Muscle of leg (tissue), 16 donors: ENCODE measurements at places on chromosomes 1 and 21. TPM values are rescaled to one million over a fixed set of nuclear protein-coding genes. Genes with fewer than 3 reads are reported as not detected.
A peak's percentile ranks its signal among the peaks of the same experiment; 100 is the strongest.

DNA sequence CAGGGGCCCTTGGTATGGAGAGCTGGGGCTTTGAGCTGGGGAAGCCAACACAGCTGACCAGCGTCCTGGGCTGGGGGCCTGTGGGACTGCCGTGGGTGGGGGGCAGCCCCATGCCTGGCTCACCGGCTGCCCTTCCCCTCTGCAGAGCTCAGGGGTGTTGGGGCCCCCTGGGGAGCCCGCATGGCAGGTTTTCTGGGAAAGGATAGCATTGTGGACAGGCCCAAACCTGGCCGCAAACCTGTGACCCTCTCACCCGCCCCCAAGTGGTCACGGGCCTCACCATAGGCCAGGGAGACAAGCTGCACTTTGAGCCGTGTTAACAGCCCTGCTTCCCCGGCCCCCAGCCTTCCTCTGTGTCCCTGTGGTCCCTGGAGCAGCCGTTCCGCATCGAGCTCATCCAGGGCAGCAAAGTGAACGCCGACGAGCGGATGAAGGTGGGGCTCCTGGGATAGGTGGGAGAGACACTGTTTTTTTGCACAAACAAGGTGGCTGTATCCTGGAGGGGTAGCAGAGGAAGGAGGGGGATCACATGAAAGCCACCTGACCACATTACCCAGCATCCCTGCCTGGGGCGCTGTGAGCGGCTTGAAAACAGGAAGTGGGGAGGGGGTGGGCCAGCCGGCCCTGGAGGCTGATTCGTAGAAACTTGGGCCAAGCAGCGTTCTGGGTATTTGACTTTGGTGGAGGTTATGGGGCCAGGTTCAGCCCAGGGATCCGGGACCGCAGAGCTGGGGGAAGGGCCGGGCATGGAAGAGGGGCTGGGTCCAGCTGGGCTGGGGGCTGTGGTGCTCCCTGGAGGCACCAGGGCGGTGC lies 65.9 kb downstream of the PIK3CD start:
- no peak overlapping the region for H3K27ac ChIP-seq
- DNase-seq: peak; percentile 82
- H3K36me3 ChIP-seq: peaks cover 2% of the 10 kb centered on the region
- peak overlapping the region; percentile 23 for H3K4me3 ChIP-seq
- H3K4me1 ChIP-seq: peaks cover 14% of the 10 kb centered on the region

GRCh38 chr1:39115271-39116110 lies 89.0 kb upstream of the MACF1 start:
- H3K27me3 ChIP-seq: no peaks in the 10 kb centered on the region
- H3K4me3 ChIP-seq: no peak overlapping the region
- H3K4me1 ChIP-seq: peaks cover 5% of the 10 kb centered on the region
- DNase-seq: no peak

DNA sequence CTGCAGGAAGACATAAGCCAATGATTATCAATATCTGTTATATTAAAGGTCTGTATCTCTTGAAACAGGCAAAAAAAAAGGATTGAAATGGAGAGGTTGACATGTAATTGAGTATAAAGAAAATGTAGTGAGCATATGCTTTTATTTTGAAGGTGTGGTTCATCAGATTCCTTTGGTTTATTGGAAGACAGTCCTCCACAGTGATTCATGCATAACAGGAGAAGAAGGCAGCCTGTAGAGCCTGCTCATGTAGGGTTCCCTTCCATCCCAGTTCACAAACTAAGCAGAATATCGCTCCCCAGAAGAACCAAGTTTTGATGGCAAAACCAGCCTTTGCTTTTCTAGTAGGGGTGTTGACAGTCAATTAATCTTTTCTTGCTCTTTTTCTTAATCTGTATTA lies 1016.8 kb upstream of the ADGRL4 start:
- H3K4me3 ChIP-seq: no peak overlapping the region
- H3K27ac ChIP-seq: no peak overlapping the region
- no peak for DNase-seq

DNA sequence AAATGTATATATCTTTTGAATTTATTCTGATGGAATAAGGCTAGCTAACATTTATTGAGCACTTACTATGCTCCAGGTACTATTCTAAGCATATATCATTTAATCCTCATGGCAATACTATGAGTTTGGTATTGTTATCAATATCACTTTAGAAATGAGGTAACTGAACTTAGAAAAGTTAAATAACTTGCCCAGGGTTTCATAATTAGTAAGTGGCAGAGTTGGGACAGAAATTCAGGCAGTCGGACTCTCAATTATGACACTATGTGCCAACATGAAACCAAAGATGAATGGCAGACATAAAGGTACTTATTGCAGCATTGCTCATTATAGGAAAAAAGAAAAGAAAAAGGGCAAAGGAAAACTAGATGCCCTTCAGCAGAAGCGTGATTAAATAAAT lies 48.2 kb downstream of the RAB3GAP2 start:
- H3K36me3 ChIP-seq: no peaks in the 10 kb centered on the region
- H3K4me3 ChIP-seq: no peak overlapping the region
- H3K4me1 ChIP-seq: no peaks in the 10 kb centered on the region
- no peak overlapping the region for H3K27ac ChIP-seq
- H3K27me3 ChIP-seq: no peaks in the 10 kb centered on the region
- DNase-seq: no peak

DNA sequence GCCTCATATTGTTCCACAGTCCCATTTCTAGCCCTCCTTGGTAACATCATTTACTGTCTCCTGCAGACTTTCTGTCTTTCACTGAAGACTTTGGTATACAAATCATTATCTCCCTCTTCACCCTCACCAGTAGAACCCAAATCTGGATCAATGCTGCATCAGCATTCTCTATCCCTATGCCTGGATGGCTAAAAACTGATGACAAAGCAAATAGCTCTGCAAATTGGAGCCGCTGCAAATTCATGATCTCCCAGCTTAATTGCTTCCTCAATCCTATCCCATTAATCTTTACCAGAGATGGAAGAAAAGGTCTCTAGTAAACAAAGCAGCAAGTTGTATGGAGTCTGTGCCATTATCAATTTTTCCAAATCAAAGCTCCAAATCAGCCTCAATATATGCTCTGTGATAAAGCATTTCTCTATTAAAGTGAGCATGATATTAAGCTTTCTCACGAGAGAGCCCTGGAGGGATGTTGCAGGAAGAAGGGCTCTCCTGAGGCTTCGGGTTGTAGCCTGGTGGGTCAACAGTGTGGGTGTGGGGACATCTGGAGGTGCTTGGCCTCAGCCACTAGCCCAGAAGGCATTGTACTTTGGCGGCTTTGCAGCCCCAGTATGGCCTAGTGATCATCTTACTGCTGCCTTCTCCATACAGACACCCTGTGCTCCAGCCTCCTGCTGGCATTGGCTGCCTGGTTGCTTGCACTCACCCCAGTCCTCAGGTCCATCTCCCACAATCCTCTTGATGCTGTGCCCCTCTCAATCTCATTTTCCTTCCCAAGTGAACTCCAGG lies 46.2 kb upstream of the COL24A1 start:
- peaks cover 2% of the 10 kb centered on the region for H3K4me1 ChIP-seq
- H3K27me3 ChIP-seq: no peaks in the 10 kb centered on the region
- H3K4me3 ChIP-seq: no peak overlapping the region
- no peak for DNase-seq
- no peak overlapping the region for H3K27ac ChIP-seq
- no peaks in the 10 kb centered on the region for H3K36me3 ChIP-seq

Gene C1QA
- 55.0 TPM for total RNA-seq

Gene RYR2
- 2.3 TPM for total RNA-seq

- no peak for DNase-seq
- H3K4me1 ChIP-seq: peaks cover 15% of the 10 kb centered on the region
- H3K36me3 ChIP-seq: peaks cover 5% of the 10 kb centered on the region
- H3K27ac ChIP-seq: no peak overlapping the region
- H3K4me3 ChIP-seq: no peak overlapping the region
- H3K27me3 ChIP-seq: peaks cover 85% of the 10 kb centered on the region
Measured at GRCh38 chr1:26046246-26047095, 553 bp upstream of the SLC30A2 start.

- H3K27ac ChIP-seq: no peak overlapping the region
- no peaks in the 10 kb centered on the region for H3K36me3 ChIP-seq
- peaks cover 3% of the 10 kb centered on the region for H3K4me1 ChIP-seq
- DNase-seq: no peak
Measured at GRCh38 chr1:40391688-40392145, 18.2 kb downstream of the SMAP2 start.

DNA sequence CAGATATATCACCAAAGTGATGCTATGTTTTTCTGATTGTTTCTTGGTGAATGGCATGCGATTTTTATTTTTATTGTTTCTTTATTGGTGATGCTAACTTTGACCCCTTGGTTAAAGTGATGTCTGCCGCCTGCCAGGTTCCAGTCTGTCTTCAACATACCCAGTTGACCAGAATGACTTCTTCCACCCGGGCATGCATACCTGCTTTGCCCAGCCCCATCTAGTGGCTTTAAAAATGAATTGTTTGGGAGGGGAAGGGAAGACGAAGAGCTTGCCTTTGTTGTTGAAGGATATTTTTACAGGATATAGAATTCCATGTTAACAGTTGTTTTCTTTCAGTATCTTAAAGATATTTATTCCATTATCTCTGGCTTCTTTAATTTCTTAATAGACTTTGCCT lies 65.1 kb downstream of the ATG4C start:
- no peak overlapping the region for H3K27ac ChIP-seq
- no peaks in the 10 kb centered on the region for H3K27me3 ChIP-seq
- peaks cover 5% of the 10 kb centered on the region for H3K36me3 ChIP-seq
- no peak for DNase-seq
- no peaks in the 10 kb centered on the region for H3K4me1 ChIP-seq

DNA sequence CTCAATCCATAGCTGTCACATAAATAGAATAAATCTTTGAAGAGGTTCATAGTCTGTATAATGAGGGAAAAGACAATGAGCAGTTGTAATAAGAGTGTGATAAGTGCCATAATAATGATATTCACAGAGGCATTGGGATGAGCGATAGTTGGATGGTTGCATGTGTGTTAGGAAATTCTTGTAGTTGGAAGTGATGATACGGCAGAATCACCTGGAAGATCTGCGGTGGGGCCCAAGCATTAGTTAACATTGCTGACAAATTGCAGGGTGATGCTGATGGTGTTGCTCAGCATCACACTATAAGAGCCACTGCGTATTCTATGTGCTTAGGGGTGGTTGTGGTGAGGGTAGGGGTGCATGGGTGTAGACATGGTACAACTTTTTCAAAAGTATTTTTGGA lies 41.1 kb downstream of the ADGRL2 start:
- no peaks in the 10 kb centered on the region for H3K27me3 ChIP-seq
- H3K27ac ChIP-seq: no peak overlapping the region
- DNase-seq: no peak
- peaks cover 4% of the 10 kb centered on the region for H3K36me3 ChIP-seq
- no peaks in the 10 kb centered on the region for H3K4me1 ChIP-seq

- H3K4me3 ChIP-seq: no peak overlapping the region
- no peak for DNase-seq
- H3K36me3 ChIP-seq: peaks cover 63% of the 10 kb centered on the region
- peak overlapping the region; percentile 79 for H3K27ac ChIP-seq
- H3K27me3 ChIP-seq: no peaks in the 10 kb centered on the region
Measured at GRCh38 chr1:3822421-3822820, 26.1 kb upstream of the LRRC47 start.

DNA sequence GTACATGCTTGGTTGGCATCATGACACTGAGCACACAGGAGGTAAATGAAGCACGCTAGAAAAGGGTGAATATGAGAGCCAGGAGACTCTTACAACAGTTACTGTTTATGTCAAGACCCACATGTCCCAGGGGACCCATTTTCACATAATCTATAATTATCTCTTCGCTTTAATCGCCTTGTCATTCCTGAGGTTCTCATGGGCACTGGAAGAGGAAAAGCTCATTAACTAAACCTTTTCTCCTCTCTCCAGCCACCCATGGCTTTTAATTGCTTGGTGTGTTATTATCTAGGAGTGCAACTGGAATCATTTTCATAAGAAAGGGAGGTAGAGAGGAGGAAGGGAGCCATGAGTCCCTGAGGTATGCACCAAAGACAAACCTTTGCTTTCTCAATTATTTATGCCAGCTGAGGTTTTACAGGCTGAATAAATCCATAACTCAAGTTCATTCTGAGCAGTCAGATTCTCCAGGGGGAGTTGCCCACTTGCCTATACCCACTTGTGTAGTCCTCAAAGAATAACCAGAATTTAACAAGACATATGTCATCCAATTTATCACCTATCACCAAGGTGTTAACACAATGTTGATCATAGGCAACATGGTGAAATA lies 77.4 kb downstream of the ACBD6 start:
- no peaks in the 10 kb centered on the region for H3K27me3 ChIP-seq
- no peak overlapping the region for H3K27ac ChIP-seq
- no peaks in the 10 kb centered on the region for H3K4me1 ChIP-seq
- no peaks in the 10 kb centered on the region for H3K36me3 ChIP-seq
- no peak for DNase-seq

DNA sequence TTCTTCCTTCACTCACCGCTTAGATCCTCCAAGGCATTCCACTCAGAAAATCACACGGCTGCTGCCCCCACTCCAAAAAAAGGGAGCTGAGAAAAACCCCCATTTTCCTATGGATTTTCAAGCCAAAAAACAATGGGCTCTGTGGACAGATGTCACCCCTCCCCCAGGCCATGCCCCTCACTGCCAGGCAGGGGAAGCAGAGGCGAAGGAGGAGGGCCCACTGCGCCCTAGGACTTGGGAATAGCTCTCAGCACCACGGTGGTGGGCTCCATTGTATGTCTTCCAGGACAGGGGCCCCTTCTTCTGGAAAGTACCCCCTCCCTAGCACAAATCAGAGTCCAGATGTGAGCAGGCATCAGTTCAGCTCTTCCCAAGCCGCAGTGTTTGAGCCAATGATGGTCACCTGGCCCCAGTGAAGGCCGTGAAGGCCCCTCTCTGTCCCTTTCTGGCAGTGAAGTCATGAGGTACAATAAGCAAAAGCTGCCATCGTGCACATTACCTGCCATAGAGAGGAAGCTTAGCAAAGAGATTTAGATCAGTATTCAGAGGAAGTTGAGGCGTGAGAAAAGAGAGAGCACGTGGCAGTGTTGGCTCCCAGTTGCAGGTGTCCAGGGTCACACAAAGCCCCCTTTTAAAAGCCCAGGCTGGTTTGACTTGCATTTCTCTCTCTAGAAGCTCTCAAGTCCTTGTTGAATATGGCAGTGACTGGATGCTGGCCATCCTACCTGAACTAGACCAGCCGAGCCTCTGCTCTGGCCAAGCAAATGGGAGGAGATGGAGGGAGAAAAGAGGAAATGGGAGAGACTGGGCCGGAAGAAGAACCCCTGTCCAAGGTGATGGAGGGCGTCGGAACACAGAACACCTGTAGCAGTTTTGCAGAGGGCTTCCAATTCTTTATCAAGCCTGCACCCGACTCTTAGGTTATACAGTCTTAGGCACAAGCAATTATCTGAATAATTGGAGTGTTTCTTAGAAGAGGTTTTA lies 149.0 kb downstream of the TOMM20 start:
- peak overlapping the region; percentile 85 for H3K27ac ChIP-seq
- no peak overlapping the region for H3K4me3 ChIP-seq
- H3K36me3 ChIP-seq: no peaks in the 10 kb centered on the region
- H3K4me1 ChIP-seq: peaks cover 61% of the 10 kb centered on the region
- DNase-seq: no peak

Gene ETV3
- 9.8 TPM for total RNA-seq

- no peaks in the 10 kb centered on the region for H3K36me3 ChIP-seq
- H3K4me1 ChIP-seq: no peaks in the 10 kb centered on the region
- H3K27me3 ChIP-seq: peaks cover 9% of the 10 kb centered on the region
- H3K27ac ChIP-seq: no peak overlapping the region
Measured at GRCh38 chr1:30225357-30225756, 498.0 kb downstream of the MATN1 start.
